Upper lobe of right lung (tissue), 1 donor: ENCODE measurements at places on chromosomes 7 and 10. TPM values are rescaled to one million over a fixed set of nuclear protein-coding genes. Genes with fewer than 3 reads are reported as not detected.

AKR1C1 gene
- 42.0 TPM for total RNA-seq

ACTR1A gene
- 92.5 TPM for total RNA-seq

AMPH gene
- total RNA-seq = 0.58 TPM

LIPF gene
- not detected for total RNA-seq

ADCYAP1R1 gene
- total RNA-seq = 1.8 TPM

ANXA8 gene
- total RNA-seq = 39.5 TPM

KIF20B gene
- total RNA-seq = 5.1 TPM

KLF14 gene
- total RNA-seq = not detected

VDAC2 gene
- total RNA-seq = 119 TPM

NOD1 gene
- 43.5 TPM for total RNA-seq

TACC2 gene
- total RNA-seq = 236 TPM

SFMBT2 gene
- total RNA-seq = 16.1 TPM

TUBAL3 gene
- not detected for total RNA-seq

AKR1C4 gene
- total RNA-seq = not detected

TES gene
- 94.0 TPM for total RNA-seq

HABP2 gene
- total RNA-seq = 3.6 TPM

ZEB1 gene
- 55.2 TPM for total RNA-seq

C10orf143 gene
- total RNA-seq = 3.4 TPM

ZNF736 gene
- total RNA-seq = 13.5 TPM

GOT1 gene
- total RNA-seq = 25.0 TPM

GSTO2 gene
- 9.1 TPM for total RNA-seq

DPYSL4 gene
- 1.7 TPM for total RNA-seq

PNLIPRP1 gene
- total RNA-seq = not detected
